ENCODE measurements at places on chromosomes 16 and 17.

- peak overlapping the region; percentile 71 for H3K4me3 ChIP-seq
- H3K27me3 ChIP-seq: no peaks in the 10 kb centered on the region
- H3K36me3 ChIP-seq: peaks cover 3% of the 10 kb centered on the region
- no peak overlapping the region for H3K27ac ChIP-seq
- no peak for DNase-seq
Measured at GRCh38 chr16:67177743-67178699, 5.7 kb downstream of the MATCAP1 start.

DNA sequence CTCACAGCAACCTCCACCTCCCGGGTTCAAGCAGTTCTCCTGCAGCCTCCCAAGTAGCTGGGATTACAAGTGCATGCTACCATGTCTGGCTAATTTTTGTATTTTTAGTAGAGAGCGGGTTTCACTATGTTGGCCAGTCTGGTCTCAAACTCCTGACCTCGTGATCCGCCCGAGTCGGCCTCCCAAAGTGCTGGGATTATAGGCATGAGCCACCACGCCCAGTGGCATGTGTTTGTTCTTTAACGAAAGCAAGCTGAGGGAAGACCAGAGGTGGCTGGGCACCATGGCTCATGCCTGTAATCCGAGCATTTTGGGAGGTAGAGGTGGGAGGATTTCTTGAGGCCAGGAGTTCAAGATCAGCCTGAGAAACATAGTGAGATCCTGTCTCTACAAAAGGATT, 18.1 kb downstream of the TNFRSF13B start:
- H3K27me3 ChIP-seq: no peaks in the 10 kb centered on the region
- H3K4me3 ChIP-seq: no peak overlapping the region
- no peaks in the 10 kb centered on the region for H3K4me1 ChIP-seq
- no peak overlapping the region for H3K27ac ChIP-seq
- no peak for DNase-seq
- no peaks in the 10 kb centered on the region for H3K36me3 ChIP-seq

- DNase-seq: no peak
- no peaks in the 10 kb centered on the region for H3K4me1 ChIP-seq
- H3K4me3 ChIP-seq: no peak overlapping the region
- H3K36me3 ChIP-seq: no peaks in the 10 kb centered on the region
- peaks cover 5% of the 10 kb centered on the region for H3K27me3 ChIP-seq
Measured at GRCh38 chr17:71866095-71866494, 254.7 kb upstream of the SOX9 start.

GRCh38 chr17:15303851-15304250, 37.5 kb downstream of the TEKT3 start:
- no peak overlapping the region for H3K4me3 ChIP-seq
- H3K36me3 ChIP-seq: no peaks in the 10 kb centered on the region
- no peak overlapping the region for H3K27ac ChIP-seq
- H3K27me3 ChIP-seq: no peaks in the 10 kb centered on the region
- H3K4me1 ChIP-seq: no peaks in the 10 kb centered on the region
- DNase-seq: no peak

GRCh38 chr17:1561420-1562175, 994 bp downstream of the PITPNA start:
- peaks cover 5% of the 10 kb centered on the region for H3K4me1 ChIP-seq
- no peak for DNase-seq
- peak overlapping the region; percentile 79 for H3K27ac ChIP-seq
- no peaks in the 10 kb centered on the region for H3K36me3 ChIP-seq
- H3K4me3 ChIP-seq: peak overlapping the region; percentile 83

GRCh38 chr17:64494121-64494520, 2.7 kb downstream of the POLG2 start:
- no peaks in the 10 kb centered on the region for H3K27me3 ChIP-seq
- H3K4me3 ChIP-seq: no peak overlapping the region
- peaks cover 16% of the 10 kb centered on the region for H3K4me1 ChIP-seq

DNA sequence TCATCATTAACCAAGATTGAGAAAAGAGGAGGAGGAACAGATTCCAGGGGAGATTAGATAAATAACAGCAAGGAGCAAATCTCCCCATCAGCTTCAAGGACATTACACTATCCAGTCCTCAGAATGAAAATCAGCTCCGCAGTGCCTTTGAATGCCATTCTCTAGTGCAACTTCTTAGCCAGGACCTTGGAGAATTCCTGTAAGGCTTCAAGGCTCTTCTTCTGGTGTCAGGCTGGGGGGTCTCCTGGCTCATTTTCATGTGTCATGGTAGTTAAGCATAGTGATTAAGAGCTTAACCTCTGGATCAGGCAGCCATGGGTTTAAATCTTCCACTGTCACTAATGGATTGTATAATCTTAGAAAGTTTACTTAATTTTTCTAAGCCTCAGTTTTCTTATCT, 137.3 kb upstream of the CCL2 start:
- no peak overlapping the region for H3K4me3 ChIP-seq
- no peak for DNase-seq
- no peak overlapping the region for H3K27ac ChIP-seq
- H3K27me3 ChIP-seq: no peaks in the 10 kb centered on the region

All from thoracic aorta (tissue), 2 donors.